Progenitor cell of endocrine pancreas (in vitro differentiated cells): ENCODE measurements at places on chromosomes 2 and 18.

GRCh38 chr2:235377176-235377575 is 116.7 kb upstream of the AGAP1 start:
- DNase-seq: no peak

GRCh38 chr2:226839951-226840350 is 4.1 kb downstream of the RHBDD1 start:
- DNase-seq: no peak

DNA sequence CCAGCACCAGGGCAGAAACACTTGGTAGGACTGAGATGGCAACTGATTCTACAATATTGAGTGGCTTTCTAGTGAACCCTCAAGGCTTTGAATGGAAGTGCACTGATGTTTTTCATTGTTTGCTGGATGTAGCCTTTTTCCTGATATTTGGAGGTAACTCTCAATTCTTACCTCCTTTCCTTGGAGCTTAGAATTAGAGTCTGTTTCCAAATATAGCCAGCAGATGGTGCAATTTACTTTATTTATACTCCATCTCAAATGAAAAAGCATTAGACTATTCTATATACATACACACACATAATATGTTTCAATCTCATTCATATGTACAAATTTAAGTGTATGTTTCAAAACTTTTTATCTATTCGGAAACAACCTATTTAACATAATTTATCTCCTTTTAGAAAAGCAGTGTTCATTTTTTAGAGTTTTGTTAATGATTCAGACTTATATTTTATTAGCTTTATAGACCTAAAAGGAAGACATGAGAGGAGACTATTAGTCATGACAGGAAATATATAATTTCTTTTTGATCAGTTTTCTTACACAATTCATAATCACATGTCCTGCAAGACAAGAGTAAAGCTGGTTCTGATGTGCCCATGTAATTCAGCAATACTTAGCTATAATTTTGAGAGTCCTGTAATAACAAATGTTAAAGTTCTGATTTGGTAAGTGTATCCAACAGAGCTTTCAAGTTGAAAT is 124.8 kb downstream of the NUP35 start:
- DNase-seq: no peak

- no peak for DNase-seq
Measured at GRCh38 chr2:137771064-137771463, 193.2 kb upstream of the HNMT start.

DNA sequence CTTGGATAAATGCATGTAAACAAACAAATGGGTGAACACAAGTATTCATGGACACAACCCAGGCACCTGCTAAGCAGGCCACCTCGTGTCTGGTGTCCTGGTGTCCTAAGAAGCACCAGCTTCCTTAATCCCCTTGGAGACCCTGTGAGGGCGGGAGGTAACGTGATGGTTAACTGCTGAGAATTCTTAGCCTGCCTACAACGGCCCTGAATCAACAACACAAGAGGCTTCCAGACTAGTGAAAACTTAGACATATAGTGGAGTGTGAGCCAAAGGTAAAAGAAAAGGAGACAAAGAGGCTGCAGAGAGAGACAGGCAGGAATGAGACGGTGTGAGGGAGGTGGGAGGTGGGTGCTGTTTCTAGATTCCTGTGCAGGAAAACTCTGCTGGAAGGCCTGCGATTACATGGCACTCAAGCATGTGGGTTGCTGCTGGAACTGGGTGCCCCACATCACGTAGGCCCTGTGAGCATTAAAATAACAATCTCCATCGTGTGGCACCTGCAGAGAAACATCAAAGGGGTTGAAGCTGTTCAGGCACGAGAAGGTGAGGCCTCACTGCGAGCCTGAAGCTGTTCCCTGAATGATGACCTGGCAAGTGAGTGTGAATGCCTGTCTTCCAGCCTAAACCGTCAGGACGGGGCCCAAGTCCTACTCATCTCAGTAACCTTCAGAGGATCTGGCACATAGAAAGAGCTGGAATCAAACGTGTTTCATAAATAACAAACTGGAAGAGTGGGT is 64.2 kb downstream of the RPL37A start:
- no peak for DNase-seq

DNA sequence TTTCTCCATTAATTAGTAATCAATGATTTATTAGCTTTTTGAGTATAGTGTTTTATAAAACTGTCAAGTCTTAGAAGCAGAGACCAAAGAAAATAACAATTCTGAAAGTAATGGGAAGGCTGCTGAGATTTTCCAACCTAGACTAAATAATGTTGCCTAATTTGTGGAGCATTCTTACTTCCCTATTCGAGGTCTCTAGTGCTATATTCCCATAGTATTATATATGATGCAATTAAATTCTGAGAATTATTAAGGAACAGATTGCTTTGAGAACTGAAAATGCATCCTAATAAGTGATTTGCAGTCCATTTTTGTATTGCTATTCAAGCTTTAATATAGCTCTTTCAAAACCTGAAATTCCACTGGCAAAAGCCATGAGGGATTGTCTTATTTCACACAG is 27.7 kb upstream of the DOCK10 start:
- DNase-seq: no peak

DNA sequence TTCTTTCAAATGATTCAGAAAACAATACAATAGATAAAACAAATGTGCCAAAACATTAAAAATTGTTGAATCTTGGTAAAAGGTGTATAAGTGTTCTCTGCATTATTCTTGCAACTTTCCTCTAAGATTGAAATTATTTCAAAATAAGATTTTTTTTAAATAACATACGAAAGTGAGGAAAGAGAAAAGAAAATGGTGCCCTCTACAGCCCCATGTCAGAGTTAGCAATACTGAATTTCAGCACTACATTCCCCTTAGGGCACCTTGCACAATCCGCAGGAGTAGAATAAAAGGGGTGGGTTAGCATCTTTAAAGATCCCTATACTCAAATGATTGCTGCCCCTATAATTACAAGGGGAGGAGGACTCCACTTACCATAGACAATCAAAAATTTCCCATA is 433.7 kb downstream of the BCL11A start:
- no peak for DNase-seq

GRCh38 chr2:223548194-223548593 is 54.0 kb downstream of the SCG2 start:
- no peak for DNase-seq

DNA sequence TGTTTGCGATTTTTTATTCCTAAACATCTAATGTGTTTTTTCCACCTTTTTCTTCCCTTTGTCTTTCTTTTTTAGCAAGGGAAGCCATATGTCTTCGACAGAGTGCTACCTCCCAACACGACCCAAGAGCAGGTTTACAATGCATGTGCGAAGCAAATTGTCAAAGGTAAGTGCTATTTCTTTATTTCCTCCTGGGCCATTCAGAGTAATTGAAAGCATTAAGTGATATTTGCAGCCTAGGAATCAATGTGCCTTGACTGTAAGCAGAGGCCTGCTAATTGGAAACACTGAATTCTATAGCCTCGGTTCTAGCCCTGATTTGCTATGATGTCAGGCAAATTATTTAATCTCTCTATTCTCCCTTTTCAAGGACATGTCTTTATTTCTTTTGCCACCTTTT is 47.0 kb downstream of the KIF5C start:
- DNase-seq: no peak
